ENCODE measurements at places on chromosomes 11 and 22. TPM values are rescaled to one million over a fixed set of nuclear protein-coding genes. Genes with fewer than 3 reads are reported as not detected.
A peak's percentile ranks its signal among the peaks of the same experiment; 100 is the strongest.

GRCh38 chr11:69911310-69912160, 92.3 kb upstream of the FGF3 start:
- no peak for DNase-seq

The NPAS4 gene
- total RNA-seq = 1.2 TPM

DNA sequence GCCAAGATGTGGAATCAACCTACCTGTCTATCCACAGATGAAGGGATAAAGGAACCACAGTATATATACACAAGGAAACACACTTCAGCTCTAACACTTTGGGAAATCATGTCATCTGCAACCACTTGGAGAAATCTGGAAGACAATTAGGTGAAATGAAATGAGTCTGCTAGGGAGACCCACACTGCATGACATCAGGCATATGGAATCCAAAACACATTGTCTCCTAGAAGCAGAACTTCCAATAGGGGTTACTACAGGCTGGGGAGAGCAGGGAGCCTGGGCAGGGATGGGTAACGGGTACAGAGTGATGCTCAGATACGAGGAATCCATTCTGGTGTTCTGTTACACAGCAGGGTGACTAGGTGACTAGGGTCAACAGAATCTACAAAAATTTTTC, 18.3 kb downstream of the RGL4 start:
- no peak for DNase-seq

GRCh38 chr11:65661599-65662246, 993 bp downstream of the RELA start:
- no peak for DNase-seq

DNA sequence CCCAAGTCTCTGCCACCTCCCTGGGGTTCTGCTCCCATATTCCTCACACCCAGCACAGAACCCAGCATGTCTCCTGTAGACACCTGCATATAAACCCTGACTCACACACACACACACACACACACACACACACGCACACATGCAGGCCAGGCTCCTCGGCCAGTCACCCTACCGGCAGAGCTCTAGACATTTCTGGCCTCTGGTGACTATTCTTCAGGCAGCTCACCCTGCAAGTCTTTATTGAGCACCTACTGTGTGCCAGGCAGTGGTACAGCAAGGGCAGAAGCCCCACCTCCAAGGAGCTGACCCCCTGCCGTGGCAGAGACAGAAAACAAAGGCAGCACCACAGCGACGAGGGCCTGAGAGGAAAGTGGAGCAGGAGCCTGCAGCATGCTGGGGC, 50.3 kb downstream of the CDKN1C start:
- DNase-seq = no peak

DNA sequence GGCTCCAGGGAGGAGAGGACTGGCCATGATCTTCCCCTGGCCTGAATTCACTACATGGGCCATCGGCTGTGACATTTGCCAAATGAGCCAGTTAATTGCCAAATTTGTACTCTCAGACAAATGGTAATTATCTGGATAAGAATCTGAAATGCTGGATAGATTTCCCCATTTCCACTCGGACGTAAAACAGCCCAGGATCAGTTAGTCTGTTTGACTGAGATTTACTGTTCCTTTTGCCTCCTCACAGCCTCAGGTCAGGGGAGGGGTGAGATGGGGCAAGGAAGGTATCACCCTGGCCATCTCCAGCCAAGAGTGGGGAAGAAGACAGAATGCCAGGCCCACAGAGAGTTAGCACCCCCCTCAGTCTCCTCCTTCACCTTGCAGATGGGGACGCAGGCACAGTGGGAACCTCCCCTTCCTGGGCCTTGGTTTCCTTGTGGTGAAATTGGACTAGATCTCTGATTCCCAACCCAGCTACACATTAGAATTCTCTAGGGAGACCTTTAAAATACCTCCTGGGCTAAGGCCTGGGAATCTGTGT, 5.2 kb downstream of the TRIM29 start:
- peak; percentile 37 for DNase-seq

The KCNK4 gene
- not detected for total RNA-seq

The SYT8 gene
- total RNA-seq = 159 TPM

The GLYATL1 gene
- 2.4 TPM for total RNA-seq

GRCh38 chr11:17428925-17429324, 40.5 kb upstream of the KCNJ11 start:
- no peak for DNase-seq

The ATL3 gene
- 71.0 TPM for total RNA-seq

DNA sequence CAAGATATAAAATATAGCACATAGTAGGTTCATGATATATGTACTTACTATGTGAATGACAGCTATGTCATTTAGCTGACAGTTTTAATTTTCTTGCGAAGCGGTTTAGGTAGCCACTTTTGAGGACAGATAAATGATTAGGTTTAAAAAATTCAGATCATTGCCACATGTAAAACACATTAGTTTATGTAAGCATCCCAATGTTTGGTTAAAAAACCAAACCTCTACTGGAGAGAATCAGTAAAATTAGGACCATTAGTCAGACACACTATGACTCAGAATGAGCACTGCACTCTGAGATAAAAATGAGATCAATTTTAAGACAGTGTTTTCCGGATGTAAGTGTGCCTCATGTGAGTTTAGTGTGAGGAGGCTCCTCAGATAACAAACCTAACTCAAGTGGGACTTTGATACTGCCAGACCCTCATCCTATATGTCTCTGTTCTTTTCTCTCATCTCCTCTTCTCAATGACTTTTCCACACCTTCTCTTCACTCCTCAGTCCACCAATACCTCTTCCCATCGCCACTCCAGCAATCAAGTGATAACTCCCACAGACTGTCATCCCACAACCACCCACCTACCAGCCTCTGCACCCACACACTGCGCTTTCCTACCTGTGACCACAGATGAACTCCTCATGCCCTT, 6.8 kb upstream of the OR2AT4 start:
- no peak for DNase-seq

The CRYAB gene
- 106 TPM for total RNA-seq

DNA sequence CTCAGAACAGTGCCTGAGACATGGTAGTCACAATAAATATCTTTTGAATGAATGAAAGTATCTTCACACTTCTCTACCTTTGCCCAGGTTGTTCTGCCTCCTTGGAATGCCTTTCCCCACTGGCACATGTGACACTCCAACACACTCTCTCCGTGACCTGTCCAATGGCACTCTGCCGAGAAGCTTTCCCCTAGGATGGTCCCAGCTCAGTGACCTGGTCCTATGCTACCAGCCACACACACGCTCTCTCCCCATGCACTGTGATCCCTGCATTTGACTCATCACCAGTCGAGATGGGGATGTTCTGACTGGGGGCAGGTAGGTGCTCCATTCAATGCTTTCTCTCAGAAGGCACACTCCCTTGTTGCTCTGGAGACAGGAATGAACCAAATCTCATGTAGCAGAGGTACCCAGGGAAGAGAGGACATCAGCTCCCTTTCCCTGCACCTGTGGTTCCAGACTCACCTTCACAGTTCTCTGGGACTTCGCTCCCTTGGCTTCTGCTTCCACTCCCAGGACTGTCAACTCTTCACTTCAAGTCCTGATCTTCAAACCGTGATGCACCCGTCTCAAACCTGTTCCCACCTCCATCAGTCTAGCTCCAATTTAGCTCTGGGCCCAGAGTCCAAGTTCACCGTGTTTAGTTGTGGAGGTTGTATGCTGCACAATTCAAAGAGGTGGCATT, 30.7 kb upstream of the LMO1 start:
- no peak for DNase-seq

- DNase-seq = no peak
Observed at GRCh38 chr11:88344869-88345268, 7.3 kb upstream of the CTSC start.

- DNase-seq = no peak
Observed at GRCh38 chr11:57287884-57288283, 36.9 kb downstream of the TNKS1BP1 start.

GRCh38 chr11:130029137-130029536, 26.5 kb upstream of the PRDM10 start:
- DNase-seq = no peak

DNA sequence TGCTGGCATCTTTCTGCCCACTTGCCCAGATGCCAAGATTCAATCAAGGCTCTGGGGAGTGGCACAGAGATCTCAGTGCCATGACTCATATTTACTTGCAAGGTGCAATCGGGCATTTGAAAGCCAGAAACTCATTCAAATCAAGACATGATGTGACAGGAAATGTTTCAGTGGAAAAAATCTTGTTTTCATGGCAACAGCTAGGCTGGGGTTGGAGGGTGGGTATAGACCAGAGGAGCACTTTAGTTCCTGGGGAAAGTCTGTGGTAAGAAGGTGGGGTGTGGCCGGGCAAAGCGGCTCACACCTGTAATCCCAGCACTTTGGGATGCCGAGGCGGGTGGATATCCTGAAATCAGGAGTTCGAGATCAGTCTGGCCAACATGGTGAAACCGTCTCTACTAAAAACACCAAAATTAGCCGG, 1.2 kb downstream of the MAJIN start:
- DNase-seq = peak; percentile 61

DNA sequence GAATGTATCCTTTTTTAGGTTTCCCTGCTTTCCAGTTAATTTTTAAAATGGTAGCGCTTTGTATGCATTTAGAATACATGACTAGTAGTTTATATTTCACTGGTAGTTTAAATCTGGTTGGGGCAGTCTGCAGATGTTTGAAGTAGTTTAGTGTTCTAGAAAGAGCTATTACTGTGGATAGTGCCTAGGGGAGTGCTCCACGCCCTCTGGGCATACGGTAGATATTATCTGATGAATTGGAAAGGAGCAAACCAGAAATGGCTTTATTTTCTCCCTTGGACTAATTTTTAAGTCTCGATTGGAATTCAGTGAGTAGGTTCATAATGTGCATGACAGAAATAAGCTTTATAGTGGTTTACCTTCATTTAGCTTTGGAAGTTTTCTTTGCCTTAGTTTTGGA, 86.4 kb upstream of the BIRC3 start:
- DNase-seq = no peak

The ADM2 gene
- total RNA-seq = 4.6 TPM

- no peak for DNase-seq
Observed at GRCh38 chr22:32341122-32341740, 16.4 kb upstream of the RFPL3 start.

DNA sequence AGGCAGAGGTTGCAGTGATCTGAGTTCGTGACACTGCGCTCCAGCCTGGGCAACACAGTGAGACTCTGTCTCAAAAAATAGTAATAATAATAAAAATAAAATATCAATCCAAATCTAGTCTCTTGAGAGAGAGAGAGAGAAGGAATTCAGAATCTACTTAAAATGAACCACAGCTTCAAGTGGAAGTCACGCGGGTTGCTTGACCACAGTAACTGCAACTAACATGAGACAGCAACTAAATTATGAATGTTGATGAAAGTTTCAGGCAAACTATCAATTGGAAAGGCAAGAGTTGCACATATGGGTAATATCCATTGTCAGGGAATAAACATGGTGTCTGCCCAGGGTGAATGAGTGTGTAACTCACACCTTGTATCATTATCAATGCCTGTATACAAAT, 12.5 kb downstream of the POU2AF2 start:
- no peak for DNase-seq

DNA sequence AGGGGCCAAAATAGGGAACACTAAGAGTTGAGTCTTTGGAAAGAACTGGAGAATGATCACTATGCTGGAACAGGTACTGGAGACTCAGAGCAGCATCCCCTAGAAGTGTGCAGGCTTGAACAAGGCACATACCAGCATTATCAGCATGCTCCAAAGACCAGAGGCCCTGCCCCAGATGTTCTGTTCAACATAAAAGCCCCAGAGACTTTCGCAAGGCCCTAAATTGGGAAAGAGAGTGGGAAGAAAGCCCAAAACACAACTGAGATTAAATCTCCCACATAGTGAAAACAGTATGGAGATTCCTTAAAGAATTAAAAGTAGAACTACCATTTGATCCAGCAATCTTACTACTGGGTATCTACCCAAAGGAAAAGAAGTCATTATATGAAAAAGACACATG, 9.4 kb downstream of the CNGA4 start:
- no peak for DNase-seq

DNA sequence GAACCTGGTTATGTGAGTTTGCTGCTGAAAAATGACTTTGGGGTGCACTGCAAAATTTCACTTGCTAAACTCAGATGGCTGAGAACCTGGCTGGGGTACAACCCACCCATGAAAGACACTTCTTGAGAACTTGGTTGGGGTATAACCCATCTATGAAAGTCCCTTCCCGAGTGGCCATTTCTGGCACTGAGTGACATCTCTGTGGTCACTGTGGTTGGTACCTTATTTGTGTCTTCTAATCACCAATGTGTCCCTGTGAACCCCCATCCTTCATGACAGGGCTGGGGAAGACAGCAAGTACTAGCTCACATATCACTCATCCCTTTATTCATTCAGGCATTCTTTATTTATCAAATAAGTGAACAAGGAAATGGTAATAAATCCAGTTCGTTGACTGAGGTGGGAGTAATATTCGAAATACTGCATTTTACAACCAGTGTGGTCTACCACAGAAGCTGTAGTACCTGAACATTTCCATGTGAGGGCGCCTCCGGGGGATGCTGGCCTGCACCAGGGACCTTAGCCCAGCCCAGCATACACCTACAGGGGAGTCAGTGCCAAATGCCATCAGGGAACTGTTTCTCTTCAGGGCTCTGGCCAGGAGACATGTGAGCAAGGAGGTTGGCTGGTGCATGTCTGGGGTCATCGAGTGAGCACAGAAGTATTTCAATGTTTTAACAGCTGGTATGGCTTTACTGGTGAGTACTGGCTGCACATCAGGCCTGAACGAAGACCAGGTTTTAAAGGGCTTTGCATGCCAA, 122.1 kb downstream of the CSNK2A3 start:
- DNase-seq = no peak

The RASSF10 gene
- 3.7 TPM for total RNA-seq

DNA sequence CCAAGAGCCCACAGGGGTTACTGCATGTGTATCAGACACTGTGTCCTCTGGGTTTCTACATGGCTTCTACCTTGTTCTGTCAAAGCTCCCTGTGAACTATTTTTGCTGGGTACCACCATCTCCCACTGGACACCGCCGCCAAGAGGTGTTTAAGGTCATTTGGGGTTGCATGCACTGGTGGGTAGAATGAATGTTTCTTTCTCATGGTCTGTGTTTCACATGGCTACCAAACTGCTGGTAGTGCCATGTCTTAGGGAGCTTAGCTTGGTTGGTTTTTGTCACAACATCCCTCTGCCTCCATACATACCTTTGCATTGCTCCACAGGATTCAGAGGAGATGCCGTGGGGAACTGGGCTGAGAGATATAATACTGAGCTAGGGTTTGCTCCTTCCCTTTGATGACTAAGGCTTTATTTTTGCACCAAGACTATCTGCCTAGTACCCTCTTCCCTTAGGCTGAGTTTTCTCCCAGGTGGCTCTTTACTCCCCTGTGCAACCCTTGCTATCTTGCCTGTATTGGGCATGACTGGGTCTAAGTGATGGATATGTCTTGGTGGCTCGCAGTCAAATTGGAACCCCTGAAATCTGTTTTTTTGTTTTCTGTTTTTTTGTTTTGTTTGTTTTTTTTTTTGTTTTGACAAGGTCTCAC, 73.2 kb downstream of the BDNF start:
- no peak for DNase-seq

- DNase-seq = peak; percentile 89
Observed at GRCh38 chr11:120302001-120302805, 22.9 kb upstream of the TLCD5 start.

DNA sequence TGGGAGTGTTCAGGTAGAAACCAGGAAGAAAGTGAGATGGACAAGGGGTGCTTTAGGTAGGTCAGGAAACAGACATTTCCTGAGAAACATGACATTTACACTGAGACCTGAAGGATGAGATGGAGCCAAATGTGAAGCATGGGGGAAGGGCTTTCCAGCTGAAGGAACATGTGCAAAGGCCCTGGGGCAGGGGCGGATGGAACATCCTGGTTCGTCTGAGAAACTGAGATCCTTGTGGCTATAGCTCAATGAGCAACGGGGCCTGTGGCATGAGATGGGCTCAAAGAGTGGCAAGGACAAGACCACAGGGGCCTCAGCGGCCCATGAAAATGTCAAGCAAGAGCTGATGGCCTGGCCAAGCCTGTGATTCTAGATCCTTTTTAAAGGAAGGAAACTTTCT, 127.4 kb downstream of the DSCAML1 start:
- DNase-seq = no peak
